ENCODE measurements at places on chromosomes 11 and 22.

DNA sequence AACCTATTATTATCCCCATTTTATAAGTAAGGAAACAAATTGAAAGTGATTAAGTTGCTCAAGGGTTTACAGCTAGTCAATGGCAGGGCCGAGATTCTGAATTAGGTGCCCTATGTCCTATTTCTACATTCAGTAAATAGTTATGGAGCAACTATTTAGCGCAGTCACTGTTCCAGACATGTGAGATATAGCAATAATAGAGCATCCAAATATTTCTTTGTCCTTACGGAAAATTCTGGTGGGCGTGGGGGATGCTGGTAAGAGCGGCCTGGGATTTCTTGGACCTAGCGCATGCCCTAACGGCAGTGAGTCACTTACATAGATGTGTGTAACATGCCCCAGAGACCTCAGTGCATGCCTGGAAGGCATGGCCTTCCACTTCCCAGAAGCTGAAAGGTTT lies 4.4 kb downstream of the DTX4 start:
- DNase-seq = no peak

- no peak for DNase-seq
Measured at GRCh38 chr11:41273908-41274307, 185.5 kb downstream of the LRRC4C start.

- DNase-seq = no peak
Measured at GRCh38 chr11:17604915-17605233, 57.8 kb downstream of the OTOG start.

GRCh38 chr11:105265845-105266244 lies 126.3 kb upstream of the CARD18 start:
- peak; percentile 25 for DNase-seq

DNA sequence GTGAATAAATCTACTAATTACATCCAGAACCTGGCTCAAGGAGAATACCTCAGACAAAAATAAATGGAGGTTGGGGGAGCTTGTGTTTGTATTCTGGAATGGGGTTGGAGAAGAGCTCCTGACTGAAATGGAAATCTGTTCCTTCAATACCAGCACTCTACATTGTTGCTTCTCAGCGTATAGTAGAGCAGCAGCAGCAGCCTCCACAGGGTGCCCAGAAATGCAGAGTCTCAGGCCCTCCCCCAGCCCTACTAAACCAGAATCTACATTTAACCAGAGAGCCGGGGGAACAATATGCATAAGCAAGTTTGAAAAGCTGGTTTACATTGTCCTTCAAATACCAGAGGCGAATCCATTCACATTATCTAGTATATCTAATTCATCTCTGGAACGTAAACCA lies 474.8 kb downstream of the NTM start:
- DNase-seq = no peak

- no peak for DNase-seq
Measured at GRCh38 chr11:126482586-126483108, 127.2 kb downstream of the ST3GAL4 start.

DNA sequence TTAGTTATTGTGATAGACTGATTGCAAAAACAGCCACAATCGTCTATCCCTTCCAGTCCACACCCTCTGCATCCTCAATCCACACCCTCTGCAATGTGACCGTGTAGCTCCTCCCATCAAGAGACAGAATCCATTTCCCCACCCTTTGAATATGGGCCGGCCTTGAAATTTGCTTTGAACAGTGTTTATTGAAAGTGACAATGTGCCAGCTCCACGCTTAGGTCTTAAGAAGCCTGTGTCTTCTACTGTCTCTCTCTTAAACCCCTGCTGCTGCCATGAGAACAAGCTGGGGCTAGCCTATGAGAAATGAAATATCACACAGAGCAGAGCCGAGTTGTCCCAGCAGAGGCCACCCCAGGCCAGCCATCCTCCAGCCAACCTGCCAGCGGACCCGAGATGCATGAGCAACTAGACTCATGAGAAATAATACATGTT lies 22.3 kb upstream of the MICAL2 start:
- DNase-seq = peak; percentile 92

GRCh38 chr22:47132428-47132825 lies 370.0 kb downstream of the TBC1D22A start:
- DNase-seq = no peak

GRCh38 chr11:1727861-1728260 lies 22.5 kb downstream of the IFITM10 start:
- no peak for DNase-seq

- DNase-seq = peak; percentile 57
Measured at GRCh38 chr22:22687638-22688500, 43.5 kb downstream of the GGTLC2 start.
